ENCODE measurements at places on chromosomes 16 and 17.

GRCh38 chr17:76136276-76137000 is 4.6 kb downstream of the FOXJ1 start:
- no peak for DNase-seq

DNA sequence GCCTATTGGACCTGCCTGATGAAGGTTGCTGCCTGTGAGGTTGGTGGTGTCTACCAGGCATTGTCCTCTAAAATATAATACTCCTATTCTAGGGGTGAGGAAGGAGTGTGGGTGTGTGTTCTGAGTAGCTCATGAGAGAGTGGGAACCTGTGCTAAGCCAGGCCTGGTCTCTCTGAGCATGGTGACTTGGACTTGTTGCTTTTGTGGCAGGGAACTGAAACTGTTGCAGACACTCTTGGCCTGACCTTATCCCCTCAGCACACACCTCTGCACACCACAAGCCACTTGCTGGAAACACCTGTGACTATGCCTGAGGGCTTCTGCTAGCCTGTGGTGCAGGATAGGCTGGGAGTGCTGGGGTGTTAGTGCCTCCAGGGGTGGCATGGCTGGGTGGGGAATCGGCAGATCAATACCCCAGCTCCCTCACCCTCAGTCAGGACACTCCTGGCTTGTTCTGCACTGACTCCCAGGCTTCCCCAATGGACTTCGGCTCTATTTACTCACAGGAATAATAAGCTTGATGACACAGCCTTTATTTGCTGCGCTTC is 29.9 kb downstream of the PLCG2 start:
- no peak for DNase-seq

- no peak for DNase-seq
Measured at GRCh38 chr17:74424657-74425056, 7.2 kb upstream of the GPRC5C start.

GRCh38 chr16:1495211-1495888 is 2.2 kb downstream of the TELO2 start:
- DNase-seq, result no peak

DNA sequence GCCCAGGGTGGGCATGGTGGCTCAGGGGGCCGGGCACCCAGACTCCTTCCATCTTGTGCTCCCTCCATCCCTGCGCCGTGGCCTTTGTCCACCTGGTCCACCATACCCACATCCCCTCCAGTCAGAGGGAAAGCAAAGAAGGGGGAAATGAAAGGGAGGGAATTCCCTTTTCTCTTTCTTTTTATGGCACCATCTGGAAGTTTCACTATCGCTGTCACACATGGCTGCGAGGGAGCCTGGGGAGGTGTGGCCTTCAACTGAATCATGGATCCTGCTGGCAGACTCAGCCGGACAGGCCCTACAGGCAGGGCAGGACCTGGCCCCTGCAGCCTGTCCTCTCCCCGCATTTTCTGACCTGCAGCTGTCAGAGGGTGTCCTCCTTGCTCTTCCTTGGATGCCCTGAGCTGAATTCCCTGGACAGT is 6.2 kb downstream of the SLC12A3 start:
- peak; percentile 93 for DNase-seq

DNA sequence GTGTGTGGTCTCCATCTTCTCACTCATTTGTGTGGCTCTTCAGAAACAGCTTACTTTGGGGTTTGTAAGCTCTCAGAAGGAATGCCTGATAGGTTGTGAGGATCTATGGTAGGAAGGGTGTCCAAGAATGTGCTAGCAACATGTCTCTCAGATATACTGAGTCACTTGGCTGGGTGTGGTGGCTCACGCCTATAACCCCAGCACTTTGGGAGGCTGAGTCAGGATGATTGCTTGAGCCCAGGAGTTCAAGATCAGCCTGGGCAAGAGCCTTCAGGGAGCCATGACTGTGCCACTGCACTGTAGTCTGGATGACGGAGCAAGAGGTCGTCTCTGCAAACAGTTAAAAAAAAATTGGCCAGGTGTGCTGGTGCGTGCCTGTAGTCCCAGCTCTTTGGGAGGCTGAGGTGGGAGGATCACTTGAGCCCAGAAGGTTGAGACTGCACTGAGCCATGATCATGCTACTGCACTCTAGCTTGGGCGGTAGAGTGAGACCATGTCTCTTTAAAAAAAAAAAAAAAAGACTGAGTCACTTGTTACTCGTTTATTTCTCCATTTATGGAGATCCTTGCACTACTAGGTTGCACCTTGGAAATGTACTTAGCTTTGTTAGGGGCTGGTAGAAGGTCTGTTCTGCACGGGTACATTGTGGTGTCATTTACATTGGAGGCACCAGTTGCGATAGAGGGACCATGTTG is 232.0 kb downstream of the SNX29 start:
- DNase-seq, result peak; percentile 39

DNA sequence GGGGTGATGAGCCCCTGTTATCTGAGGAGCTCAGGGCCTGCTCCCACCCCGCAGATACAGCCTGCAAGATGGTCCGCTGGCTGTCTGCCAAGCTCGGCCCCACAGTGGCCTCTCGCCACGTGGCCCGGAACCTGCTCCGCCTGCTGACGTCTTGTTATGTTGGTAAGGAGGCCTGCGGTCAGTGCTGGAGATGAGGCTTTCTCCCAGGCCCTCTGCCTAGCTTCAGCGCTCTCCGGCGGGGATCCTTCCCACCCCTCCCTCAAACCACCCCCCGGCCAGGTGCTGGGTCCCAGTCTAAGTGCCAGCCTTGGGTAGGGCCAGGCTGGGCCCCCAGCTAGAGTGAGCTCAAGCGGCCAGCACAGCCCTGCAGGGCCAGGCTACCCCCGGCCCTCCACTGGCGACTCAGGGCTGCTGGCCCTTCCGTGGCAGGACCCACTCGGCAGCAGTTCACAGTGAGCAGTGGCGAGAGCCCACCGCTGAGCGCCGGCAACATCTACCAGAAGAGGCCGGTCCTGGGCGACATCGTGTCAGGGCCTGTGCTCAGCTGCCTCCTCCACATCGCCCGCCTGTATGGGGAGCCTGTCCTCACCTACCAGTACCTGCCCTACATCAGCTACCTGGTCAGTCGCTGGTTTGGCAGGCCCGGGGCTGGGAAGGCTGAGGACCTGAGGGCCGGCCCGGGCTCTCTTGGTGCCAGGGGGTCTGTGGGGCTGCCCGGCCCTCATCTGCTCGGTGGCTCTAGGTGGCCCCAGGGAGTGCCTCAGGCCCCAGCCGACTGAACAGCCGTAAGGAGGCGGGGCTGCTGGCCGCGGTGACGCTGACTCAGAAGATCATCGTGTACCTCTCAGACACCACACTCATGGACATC is 6.1 kb downstream of the WDR81 start:
- peak; percentile 80 for DNase-seq

- no peak for DNase-seq
Measured at GRCh38 chr16:31224092-31224955, 7.4 kb upstream of the PYDC1 start.

DNA sequence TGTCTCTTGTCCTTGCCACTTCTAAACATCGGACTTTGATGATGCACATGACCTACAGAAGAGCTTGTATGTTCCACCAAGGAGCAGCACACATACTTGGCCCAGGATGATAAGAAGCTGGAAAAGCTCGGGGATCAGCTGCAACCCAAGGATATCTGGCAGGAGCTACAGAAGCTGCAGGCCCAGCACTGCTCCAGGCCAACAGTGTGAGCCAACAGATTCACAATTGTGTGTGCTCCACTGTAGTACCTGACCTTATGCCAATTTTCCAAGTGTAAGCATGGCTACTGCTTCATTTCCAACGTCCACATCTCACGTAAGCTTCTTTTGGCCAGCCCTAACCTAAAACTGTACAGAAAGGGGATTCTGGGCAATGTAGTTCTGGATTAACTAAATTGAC is 83.4 kb downstream of the COX10 start:
- DNase-seq, result no peak

- DNase-seq, result peak; percentile 65
Measured at GRCh38 chr16:65876056-65876408, 490.5 kb upstream of the CDH5 start.

DNA sequence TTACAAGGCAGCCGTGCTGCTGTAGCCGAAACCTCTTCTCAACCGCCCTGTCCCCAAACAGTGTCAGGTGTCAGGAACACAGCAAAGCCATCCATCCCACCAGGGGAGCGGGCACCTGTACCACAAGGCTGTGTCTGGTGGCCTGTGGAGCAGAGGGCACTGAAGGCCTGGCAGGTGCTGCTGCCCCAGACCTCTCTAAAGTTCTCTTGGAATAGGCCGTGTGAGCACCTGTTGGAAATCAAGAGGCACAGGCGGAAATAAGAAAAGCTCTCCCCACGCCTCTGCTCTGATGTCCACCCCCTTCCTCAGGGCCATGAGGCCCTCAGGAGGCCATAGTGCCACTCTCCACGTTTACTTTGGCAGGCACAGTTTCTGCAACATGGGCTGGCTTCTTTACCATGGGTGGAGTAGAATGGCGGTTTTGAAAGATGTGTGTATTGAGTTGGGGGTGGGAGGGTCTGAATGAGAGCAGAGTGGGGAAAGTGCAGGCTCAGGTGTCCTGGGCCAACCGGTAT is 99.9 kb upstream of the ZNF750 start:
- DNase-seq, result no peak

DNA sequence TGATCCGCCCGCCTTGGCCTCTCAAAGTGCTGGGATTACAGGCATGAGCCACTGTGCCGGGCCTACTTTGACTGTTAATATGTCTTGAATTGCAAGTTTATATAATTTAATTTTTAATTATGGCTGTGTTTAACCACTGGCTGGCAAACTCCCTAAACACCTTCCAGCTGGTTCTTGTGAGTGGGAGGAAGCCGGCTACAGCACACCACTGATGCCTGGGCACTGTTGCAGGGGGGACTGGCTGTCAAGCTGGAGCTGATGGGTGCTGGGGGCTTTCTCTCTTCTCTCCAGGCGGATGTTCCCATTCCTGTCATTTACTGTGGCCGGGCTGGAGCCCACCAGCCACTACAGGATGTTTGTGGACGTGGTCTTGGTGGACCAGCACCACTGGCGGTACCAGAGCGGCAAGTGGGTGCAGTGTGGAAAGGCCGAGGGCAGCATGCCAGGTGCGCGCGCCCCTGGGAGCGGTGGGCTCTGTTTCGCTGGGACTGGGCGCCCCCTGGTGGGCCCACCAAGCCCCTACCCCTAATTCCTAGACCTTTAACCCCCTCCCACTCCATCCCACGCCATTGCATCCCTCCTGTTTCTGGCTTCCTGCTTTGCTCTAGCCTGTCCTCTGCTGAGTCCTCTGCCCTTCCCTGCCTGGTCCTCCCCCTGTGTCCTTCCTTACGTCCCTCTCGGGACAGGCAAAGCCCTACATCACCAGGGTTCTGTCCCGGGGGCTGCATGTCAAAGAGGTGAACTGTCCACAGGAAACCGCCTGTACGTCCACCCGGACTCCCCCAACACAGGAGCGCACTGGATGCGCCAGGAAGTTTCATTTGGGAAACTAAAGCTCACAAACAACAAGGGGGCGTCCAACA is 9.5 kb downstream of the TBX21 start:
- peak; percentile 21 for DNase-seq

DNA sequence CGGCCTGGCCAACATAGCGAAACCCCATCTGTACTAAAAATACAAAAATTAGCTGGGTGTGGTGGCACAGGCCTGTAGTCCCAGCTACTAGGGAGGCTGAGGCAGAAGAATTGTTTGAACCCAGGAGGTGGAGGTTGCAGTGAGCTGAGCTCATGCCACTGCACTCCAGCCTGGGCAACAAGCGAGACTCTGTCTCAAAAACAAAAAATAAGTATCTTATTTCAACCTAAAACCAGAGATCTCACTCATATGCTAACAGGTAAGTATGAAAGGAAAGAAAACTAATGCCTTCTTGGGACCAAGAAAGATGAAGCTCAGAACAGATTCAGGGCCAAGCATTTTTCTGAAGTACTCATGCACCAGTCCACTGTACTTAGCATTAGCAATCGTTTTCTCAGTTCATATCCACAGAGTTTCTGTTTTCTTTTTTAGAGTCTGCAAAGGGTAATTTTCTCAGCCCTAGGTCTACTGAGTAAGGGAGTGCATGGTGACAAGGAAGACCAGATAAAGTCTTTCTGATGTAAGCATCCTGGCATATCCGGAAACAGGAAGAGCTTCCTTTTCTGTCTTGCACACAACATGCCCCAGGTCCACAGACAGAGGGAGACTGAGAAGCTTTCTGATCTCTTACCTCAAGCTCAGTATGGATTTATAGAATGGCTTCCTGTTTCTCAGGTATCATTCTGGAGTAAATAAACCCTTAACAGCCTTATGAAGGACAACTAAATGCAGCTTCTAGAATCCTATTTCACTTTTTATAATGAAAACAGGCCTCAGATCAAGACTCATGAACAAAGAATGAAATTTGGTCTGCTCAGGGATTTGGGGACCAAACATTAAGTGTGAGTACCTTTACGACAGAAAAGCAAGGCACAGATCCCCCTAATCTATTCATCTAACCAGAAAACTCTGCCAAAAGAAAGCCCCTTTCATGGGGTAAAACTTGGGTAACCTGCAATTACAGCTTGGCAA is 38.7 kb upstream of the FOXJ1 start:
- no peak for DNase-seq

DNA sequence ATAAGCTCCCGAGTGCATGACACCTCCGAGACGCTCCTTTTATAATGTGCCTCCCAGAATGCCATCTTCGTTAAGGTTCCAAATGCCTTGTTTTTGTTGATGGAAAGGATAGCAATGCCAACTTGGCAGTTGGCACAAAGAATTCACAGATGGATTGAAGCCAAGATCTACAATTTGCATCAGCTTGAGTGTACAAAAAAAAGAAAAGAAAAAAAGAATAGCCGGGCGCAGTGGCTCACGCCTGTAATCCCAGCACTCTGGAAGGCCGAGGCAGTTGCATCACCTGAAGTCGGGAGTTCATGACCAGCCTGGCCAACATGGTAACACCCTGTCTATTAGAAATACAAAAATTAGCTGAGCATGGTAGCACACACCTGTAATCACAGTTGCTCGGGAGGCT is 7.6 kb downstream of the TBC1D16 start:
- DNase-seq, result no peak

DNA sequence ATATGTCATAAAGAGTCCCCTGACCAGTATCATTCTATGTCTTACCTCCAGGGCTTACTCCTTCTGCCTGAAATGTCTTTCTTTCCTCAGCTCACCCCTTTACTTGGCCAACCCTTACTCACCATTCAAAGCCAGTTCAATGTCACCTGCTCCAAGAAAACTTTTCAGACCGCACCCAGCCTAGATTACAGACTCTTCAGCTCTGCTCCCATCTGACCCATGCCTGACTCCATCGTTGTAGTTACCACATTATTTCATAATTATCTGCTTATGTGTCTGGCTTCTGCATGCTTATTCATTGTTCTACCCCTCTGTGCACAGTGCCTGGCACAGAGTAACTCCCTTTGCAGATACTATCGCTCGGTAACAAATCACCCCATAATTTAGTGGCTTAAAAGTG is 62.5 kb upstream of the TOB1 start:
- DNase-seq, result no peak
